ENCODE measurements at places on chromosomes 4 and X.

DNA sequence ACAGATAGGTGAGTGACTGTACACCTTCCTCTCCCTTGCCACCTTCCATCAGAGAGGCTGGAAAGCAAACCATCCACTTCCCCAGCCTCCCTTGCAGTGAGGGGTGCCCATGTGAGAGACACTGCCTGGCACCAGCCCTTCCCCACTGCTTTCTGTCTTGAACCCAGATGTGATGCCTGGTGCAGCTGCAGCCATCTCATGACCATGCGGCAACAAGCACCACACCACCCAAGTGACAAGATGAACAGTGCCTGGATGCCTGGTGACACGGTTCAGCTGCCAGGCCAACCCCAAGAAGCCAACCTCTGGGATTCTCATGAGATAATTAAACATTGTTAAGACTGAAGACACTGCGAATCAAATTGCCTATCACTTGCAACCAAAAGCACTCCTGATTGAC, 31.4 kb downstream of the OTOP1 start:
- no peak for DNase-seq

- no peak for DNase-seq
Measured at GRCh38 chr4:15254236-15254880, 173.5 kb upstream of the C1QTNF7 start.

DNA sequence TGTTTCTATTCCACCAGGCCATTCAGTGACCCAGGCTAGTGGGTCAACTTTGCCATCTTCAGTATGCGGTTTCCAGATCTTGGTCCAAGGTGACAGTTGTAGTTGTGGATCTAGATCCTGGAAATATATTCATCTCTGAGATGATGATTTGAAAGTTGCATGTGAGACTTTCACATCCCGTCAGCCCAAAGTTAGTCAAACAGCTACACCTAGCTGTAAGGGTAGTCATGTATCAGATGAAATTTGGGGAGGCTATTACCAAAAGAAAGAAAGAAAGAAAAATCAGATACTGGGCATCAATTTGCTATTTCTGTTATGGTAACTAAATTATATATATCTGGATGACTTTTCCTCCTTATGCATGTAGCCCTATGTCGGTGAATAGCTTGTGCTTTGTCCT, 259.4 kb upstream of the ARX start:
- no peak for DNase-seq

DNA sequence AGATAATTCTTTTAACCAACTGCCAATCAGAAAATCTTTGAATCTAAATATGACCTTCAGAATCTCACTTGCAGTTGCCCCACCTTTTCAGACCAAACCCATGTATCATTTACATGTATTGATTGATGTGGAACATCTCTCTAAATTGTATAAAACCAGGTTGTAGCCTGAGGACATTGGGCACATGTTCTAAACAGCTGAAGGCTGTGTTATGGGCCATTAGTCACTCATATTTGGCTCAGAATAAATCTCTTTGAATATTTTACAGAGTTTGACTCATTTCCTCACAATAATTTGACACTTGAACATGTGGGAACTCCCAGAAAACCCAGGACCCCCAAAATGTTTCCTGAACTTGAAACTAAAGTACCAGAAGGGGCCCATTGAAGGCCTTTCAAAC, 58.7 kb downstream of the UGT2B10 start:
- no peak for DNase-seq

GRCh38 chr4:8221476-8221875, 22.4 kb downstream of the SH3TC1 start:
- no peak for DNase-seq

GRCh38 chr4:37928426-37929416, 31.5 kb upstream of the PTTG2 start:
- DNase-seq: no peak

Data from activated CD8-positive, alpha-beta memory T cell treated with anti-CD3 and anti-CD28 coated beads for 4 hours (primary cell).